ENCODE measurements at places on chromosomes 3 and 15.
A peak's percentile ranks its signal among the peaks of the same experiment; 100 is the strongest.

DNA sequence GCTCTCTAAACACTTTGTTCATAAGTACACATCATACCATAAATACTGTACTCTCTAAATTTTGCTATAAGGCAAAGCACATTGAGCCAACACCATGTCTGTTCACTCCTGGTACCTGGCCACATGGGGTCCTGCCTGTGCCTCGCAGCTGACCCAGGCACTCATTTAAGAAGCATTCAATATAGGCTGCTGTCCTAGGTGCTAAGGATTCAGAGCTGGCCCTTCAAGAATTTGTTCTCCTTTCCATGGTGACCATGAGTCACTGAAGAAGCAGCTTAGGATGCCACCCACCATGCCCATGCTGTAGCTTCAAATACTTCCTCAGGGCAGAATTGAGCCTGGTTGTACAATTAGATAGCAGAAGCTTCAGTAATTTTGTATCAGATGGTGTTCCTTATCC, 119.2 kb upstream of the ZBED2 start:
- DNase-seq, result no peak

- DNase-seq, result no peak
These were observed 18.3 kb downstream of the TPRA1 start for GRCh38 chr3:127572186-127572585.

DNA sequence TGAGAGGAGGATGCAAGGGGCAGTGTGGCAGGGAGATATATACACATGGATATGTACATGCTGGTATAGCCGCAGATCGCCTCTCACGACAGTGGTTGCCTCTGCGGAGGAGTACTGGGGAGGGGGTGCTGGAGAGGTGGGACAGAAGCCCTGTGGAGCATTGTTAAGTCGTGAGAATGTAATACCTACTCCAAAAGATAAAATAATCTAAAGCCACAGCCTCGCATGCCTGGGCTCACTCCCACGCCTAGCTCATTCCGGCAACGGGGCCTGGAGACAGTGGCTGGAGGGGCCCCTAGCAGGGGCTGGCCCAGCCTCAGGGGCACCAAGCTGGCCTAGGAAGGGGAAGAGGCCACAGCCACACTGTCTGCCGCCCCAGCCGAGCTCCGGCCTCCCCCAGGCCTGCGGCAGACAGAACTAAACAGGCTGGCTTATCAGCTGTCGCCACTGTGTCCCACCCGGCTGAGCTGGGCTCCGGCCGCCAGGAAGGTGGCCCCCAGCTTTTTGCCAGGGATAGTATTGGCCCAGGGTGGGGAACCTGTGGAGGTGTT, 65.1 kb upstream of the LCTL start:
- no peak for DNase-seq

- no peak for DNase-seq
These were observed 963.2 kb downstream of the ROBO2 start for GRCh38 chr3:78003090-78003489.

- no peak for DNase-seq
These were observed at the start of gene EPB42 for GRCh38 chr15:43220991-43221403. Gene EPB42, minus strand, starts transcription at chr15:43221018. Its CDS starts 193 bp downstream, at chr15:43220825.

GRCh38 chr15:47404877-47405276, 312.4 kb upstream of the SEMA6D start:
- DNase-seq, result no peak

DNA sequence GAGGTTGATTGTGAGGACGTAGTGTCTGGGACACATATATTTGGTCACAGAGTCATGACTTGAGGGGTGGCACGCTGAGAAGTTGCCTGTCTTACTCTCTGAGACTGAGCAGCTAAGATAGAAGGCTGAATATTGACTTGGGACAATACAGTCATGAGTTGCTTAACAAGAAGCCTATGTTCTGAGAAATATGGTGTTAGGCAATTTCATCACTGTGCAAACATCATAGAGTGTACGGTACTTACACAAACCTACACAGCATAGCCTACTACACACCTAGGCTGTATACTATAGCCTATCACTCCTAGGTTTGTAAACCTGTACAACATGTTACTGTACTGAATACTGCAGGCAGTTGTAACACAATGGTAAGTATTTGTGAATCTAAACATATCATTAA, 30.3 kb upstream of the SPESP1 start:
- DNase-seq, result no peak

- no peak for DNase-seq
These were observed 11.1 kb downstream of the TLE3 start for GRCh38 chr15:70086636-70087035.

GRCh38 chr3:851098-851790, 241.6 kb upstream of the CNTN6 start:
- no peak for DNase-seq

DNA sequence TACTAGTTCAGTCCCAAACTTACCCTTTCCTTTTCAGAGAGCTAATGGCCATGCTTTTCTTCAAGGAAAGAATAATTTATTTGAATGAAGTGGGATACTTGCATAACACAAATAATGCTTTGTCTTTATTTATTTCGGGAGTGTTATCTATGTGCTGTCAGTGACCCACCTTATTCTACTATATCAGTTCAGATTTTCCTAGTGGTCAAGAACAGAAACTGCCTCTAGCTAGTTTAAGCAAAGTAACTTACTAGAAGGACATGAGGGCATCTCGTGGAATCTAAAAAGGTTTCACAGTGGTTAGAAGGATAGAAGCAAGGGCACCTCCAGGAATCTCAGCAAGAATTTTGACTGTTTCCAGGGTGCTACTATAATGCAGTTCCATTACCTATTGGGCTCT, 3.8 kb upstream of the TIMMDC1 start:
- DNase-seq, result no peak

DNA sequence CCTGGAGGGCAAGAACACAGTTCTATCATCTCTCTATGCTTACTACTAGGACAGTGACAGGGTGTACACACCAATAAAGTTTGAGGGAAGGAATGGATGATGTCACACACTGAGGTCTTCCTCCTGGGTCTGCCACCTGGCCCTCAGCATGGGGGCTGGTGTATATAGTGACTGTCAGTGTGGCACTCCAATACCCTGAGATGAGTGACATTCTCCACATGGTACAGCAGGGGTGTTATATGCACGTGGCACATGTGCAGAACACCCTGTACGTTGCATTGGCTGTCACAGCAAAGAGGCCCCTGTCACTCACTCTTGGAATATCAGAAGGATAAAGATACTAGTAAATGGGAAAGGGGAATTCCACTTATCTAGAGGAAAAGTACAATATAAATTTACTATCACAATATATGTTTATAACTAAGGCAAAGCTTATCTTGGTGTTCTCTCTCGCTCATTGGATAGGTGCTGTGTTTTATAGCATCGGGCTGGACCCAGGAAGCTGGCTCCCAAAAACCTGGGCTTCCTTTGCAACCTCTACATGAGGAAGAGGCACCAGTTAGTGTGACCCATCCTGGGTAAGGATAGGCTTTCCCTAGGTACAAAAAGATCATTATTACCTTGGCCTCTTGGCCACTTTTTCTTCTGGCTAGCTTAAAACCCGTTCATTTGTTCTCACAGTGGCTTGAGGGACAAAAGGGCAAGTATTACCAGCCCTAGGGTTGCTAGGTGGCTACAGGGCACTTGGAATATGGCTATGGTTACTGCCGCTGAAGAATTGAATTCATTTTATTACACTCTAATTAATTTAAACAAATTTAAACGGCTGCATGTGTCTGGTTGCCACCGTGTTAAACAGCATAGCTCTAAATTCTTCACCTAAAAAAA, 54.8 kb upstream of the HES1 start:
- no peak for DNase-seq

- no peak for DNase-seq
These were observed 563.0 kb upstream of the CCDC54 start for GRCh38 chr3:106814231-106814630.

DNA sequence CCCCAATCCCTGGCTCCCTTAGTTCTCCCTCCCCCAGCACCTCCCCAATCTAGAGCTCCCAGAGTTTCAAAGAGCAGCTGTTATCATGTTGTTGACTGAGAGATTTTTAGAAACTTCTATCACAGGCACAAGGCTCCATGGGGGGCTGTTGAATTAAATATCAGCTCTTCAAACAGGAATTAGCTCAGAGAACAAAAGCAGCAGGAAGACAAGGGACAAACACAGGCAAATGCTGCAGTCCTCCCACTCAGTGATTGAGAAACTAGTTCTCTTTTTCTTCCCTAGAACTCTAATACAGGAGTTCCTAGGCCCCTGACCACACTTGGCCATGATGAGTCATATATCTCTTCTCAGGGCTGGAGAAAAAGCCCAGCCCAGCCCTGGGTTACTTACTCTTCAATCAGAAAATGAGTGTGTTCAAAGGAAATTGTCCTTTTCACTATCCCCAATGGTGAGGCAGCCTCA, 262.1 kb downstream of the IGSF11 start:
- DNase-seq, result no peak

DNA sequence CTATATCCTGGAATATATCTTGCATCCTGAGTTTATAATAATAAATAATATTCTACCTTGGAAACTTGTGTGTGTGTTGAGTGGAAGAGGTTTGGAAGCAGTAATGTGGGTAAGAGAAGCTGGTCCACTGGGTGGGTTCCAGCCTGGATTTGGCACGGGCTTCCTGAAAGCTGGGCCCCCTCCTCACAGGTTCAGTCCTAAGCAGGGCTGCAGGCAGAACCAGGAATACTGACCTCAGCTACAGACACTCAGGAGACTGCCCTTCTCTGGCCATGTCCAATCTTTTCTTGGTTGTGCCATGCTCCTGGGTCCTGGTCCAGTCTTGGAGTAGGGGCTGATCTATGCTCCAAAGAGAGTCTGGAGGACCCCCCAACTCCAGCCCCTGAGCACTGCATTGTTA, 4.5 kb downstream of the MYD88 start:
- DNase-seq, result no peak

DNA sequence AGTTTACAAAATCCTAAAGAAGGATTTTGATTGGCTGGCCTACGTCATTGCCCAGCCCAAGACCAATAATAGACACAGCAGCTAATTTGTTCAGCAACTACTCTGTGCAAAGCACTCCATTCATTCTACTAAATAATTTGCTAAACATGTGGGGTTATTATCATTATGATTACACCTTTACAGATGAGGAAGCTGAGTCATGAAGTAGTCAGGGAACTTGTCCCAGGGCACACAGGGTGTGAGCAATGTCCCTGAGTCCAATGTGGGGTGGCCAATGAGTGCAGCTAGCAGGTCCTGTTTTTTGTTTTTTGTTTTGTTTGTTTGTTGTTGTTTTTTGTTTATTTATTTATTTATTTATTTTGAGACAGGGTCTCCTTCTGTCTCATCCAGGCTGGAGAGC, 183.6 kb downstream of the ABHD5 start:
- DNase-seq, result no peak

- no peak for DNase-seq
These were observed 389.0 kb upstream of the THBS1 start for GRCh38 chr15:39191871-39192291.

DNA sequence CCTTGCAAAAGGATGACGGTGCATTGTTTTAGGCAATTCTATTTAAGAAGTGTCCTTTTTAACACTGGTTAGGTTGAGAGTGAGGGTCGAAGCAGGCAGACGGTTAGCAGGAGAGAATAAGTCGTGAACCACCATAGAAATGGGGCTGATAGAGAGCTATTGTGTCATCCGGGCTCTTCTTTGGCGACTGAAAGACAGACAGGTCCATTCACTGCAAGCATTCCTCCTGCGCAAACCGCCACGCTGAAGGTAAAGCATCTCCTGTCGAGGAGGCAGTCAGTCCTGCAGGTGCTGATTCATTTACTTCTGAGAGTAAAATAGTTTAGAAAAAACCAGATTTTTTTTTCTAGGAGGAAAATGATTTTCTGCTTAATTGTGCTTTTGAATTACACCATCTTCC, 1002.8 kb upstream of the NR2F2 start:
- DNase-seq, result peak; percentile 64

DNA sequence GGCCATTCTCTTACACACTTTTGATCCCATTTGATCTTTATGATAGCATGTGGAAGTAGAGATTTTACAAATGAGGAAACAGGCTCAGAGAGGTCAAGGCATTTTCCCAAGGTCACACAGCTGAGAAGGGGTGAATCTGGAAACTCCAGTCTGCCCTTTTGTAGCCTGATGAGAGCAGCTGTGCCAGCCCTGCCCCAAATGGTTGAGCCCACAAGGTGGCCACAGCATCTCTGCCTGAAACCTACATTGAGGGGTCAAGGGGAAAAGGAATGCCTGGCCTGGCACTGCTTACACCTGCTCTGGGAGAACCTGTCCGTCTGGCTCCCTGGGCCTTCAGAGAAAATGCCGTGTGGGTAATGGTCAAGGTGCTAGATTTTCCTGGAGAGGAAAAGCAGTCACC, 200.2 kb upstream of the LINGO1 start:
- no peak for DNase-seq

DNA sequence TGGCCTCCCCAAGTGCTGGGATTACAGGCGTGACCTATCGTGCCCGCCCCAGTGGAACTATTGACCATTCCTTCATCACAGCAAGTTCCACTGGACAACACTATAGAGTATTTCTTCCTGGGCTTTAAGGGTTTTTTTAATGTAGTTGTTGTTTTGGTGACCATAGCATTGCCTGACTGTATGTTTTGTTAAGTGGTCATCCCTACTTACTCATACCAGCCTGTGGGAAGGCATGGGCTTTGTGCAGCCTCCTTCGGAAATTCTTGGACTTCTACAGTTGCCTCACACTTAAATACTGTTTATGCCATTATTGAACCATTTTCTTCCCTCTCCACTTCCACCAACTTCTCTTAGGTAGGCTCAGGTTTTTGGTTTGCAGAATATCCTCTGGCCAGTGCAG, 19.9 kb upstream of the ALPK3 start:
- no peak for DNase-seq

DNA sequence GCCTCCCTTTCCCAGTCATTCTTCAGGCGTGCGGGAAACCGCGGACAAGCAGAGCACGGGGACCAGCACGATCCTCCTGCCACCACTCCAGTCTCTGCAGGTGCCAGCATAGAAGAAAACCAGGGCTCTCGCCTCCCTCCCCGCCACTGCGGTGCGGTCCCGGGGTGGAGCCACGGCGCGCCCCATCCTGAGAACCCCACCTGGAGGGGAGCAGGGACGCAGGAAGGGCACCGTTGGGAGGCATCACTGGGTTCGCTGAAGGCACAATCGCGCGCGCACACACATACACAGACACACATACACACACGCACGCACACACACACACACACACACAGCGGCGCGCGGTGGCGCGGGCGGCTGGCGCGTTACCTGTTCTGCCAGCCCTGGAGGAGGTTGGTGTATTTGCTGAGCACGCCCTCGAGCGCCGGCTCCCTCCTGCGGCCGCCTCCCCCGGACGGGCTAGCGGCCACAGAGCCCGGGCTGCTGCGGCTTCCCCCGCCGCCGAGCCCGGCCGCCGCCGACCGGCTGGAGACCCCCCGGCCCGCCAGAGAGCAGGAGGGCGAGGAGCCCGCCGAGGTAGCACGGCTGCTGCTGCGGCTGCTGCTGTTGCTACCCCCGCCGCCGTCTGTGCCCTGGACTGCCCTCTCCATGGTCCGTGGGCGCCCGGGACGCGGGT, 394 bp downstream of the OSBPL10 start:
- DNase-seq, result peak; percentile 62

- no peak for DNase-seq
These were observed 246.3 kb upstream of the UMPS start for GRCh38 chr3:124483915-124484470.

All from sciatic nerve (tissue), 2 donors.